Umbilical cord (tissue), 2 donors: ENCODE measurements at places on chromosomes 7 and 10. TPM values are rescaled to one million over a fixed set of nuclear protein-coding genes. Genes with fewer than 3 reads are reported as not detected.

- no peak for DNase-seq
Observed at GRCh38 chr10:112374724-112375541, 1.0 kb downstream of the ACSL5 start.

Gene CLDN12
- total RNA-seq, result 20.5 TPM

GRCh38 chr10:33542752-33543505 is 208.5 kb upstream of the NRP1 start:
- DNase-seq, result no peak

Gene MRLN
- 16.9 TPM for total RNA-seq

GRCh38 chr10:133235932-133236331 is 1.7 kb upstream of the VENTX start:
- no peak for DNase-seq

- DNase-seq, result no peak
Observed at GRCh38 chr7:145862212-145862611, 254.4 kb upstream of the CNTNAP2 start.

Gene OR2A5
- 3.6 TPM for total RNA-seq

Gene POT1
- total RNA-seq, result 51.3 TPM

Gene NODAL
- 4.6 TPM for total RNA-seq

DNA sequence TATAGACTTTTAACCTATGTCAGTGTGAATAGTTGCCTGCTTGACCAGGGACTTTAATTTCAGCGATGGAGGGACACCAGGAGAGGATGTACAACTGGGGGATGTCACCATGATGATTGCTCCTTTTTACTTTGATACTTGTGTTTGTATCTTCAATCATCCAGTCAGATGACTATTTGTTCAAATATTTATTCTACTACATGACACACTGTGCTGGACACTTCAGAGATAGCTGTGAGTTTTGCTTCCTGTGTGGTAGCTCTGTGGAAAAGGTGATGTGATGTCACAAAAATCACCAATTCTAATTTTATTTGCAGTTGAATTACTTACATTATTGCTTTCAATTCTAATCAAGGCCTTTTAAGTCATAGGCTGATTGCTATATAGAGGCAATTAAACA is 62.7 kb upstream of the CREB5 start:
- DNase-seq, result no peak

Gene MYH16
- total RNA-seq, result not detected

DNA sequence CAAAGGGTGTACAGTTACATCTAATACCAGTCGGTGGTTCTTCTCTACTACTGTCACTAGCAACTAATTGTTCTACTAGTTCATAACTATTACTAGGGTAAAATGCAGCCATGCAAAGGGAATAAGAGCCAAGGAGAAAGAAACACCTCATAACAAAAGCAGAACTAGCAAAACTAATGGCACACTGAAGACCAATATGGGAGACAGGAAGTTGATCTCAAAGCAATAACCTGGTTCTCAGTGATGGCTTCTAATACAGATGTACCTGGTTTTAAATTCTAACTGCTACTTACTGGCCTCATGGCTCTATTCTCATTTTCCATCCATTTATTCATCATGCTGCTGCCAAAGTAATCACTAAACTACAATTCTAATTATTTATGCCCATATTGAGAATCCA is 170.3 kb downstream of the SEMA3E start:
- no peak for DNase-seq

GRCh38 chr7:127254163-127254684 is 1.5 kb upstream of the GRM8 start:
- no peak for DNase-seq

GRCh38 chr7:6234384-6234783 is 38.0 kb downstream of the CYTH3 start:
- DNase-seq, result no peak

Gene LYZL1
- not detected for total RNA-seq

- DNase-seq, result peak; percentile 62
Observed at GRCh38 chr7:120724955-120725354, 133.0 kb downstream of the TSPAN12 start.

GRCh38 chr7:45978010-45978681 is 57.1 kb upstream of the IGFBP3 start:
- DNase-seq, result peak; percentile 94

DNA sequence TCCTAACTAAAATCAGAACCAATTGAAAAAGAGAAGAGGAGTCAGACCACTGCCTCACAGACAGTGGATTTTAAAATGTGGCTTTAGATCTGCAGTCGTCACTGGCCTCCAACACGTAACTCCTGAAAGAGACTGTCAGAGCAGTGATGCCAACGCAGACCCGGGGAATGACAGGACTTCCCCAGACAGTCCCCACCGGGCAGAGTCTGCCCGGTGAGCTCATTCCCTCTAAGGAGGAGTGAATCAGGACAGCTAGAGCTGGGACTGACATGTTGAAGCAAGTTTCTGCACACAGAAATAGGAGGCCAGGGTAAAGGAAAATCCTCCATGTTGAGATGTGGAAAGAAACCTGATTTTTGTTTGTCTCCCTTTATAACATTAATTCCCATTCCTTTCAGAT is 105.0 kb downstream of the TES start:
- DNase-seq, result peak; percentile 51

- DNase-seq, result no peak
Observed at GRCh38 chr7:136114966-136115762, 138.0 kb upstream of the MTPN start.

Gene ACBD7
- 1.9 TPM for total RNA-seq

GRCh38 chr10:119859420-119860258 is 13.0 kb downstream of the MCMBP start:
- peak; percentile 50 for DNase-seq

DNA sequence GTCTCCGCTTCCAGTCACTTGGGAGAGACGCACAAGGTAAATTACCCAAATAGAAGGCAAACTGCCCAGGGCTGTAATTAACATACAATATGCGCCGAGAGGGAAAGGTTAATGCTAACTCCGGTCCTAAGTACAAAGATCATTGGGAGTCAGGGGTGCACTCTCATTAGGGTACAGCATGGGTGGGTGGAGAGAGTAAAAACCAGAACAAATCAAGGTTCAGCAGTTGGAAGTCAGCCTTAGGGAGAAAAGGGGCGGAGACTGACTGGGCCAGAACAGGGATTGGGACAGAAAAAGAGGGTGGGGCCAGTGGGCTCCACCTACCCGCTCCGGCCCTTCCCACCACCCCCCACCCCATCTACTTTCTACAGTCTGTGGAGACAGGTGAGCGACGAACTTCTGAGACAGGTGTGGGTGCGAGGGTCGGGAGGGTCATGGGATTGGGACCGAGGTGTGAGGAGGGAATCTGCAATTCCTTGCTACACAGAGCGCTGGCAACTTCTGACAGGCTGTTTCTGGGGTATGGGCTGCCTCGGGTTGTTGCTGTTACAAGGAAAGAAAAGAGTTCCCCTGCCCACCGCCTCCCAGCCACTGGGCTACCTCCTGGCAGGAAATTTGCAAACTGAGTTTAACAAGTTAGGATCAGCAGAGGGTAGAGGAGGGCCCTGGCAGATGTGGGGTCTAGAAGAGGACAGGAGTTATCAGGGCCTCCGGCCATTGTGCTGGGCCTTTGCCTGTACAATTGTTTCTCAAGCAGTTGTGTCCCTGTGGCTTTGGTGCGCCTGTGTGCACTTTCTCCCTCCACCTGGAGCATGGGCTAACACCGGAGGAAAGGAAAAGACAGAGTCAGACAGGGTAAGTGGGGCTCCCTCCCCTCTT is at the start of gene TMEM139:
TSS of gene TMEM139 (plus strand) at position 368 of the 879 bp plus-strand sequence. CDS start 1,000 bp downstream, outside the sequence.
- DNase-seq, result peak; percentile 39

DNA sequence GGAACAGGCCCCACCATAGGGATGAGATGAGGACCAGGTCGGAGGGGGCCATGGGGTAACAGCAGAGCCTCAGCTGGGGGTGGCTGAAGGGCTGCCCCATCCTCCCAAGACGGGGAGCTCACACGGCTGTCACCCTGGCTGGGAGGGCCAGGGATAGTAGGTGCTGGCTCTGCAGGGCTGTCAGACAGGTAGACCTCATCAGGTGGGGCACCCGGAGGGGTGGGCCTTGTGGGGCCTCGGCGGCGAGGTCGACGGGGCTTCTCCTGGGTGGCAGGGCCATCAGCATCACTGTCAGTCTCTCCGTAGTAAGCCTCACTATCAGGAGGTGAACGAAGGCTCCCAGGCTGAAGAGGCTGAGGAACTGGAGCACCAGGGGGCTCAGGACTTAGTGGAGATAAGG is 2.6 kb downstream of the SYNPO2L start:
- no peak for DNase-seq

DNA sequence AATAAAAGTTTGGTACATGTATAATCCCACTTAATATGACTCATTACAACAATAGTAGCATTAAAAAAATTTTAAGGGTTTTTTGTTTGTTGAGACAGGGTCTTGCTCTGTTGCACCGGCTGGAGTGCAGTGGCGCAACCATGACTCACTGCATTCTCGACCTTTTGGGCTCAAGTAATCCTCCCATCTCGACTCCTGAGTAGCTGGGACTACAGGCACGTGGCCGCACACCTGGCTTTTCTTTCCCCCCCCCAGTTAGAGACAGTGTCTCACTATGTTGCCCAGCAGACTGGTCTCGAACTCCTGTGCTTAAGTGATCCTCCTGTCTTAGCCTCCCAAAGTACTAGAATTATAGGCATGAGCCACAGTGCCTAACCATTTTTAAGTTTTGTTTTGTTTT is 40.7 kb downstream of the KMT2C start:
- no peak for DNase-seq

GRCh38 chr10:62071846-62072281 is 170.4 kb downstream of the ARID5B start:
- DNase-seq, result no peak

DNA sequence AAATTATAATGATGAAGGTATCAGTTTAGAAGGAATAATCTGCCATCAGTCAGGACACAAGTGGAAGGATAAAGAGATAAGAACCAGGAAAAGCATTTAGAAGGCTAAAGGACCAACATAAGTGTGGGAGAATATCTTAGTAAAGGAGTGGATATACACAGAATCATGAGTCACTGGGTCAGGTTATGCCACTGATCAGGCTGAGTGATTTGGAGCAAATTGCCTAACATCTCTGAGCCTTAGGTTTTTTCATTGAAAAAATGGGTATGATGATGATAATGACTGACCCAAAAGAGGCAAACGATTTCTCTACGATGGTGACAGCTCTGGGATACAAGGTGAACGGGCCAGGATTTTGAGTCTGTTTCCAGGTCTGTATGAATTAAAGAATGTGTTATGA is 2.8 kb upstream of the CUL1 start:
- DNase-seq, result no peak

Gene SH2D4B
- total RNA-seq, result 1.9 TPM

GRCh38 chr7:115136796-115137443 is 215.0 kb downstream of the MDFIC start:
- DNase-seq, result no peak

GRCh38 chr10:113517165-113517900 is 35.5 kb upstream of the HABP2 start:
- DNase-seq, result no peak

- DNase-seq, result no peak
Observed at GRCh38 chr7:154343778-154344412, 291.7 kb downstream of the DPP6 start.

DNA sequence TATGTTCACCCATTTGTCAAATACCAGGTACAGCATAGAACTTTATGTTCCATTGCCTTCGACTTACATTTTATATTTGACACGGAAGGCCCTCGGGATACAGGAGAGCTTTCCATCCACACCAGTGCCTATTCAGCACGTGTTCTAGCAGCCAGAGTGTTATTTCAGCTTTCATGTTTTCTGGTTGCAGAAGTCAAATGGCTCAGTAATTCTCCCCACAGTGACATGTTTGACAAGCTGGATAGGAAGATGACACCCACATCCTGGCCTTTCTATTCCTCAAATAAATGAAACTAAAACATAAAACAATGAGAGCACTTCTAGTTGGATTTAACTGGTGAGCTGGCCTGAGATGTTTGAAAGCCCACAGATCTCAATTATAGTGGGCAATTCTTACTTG is 173.4 kb downstream of the SORCS1 start:
- DNase-seq, result no peak

Gene ZNF107
- total RNA-seq, result 11.6 TPM

GRCh38 chr7:31092606-31093005 is 40.5 kb downstream of the ADCYAP1R1 start:
- DNase-seq, result no peak
